Transverse colon (tissue), 4 donors: ENCODE measurements at places on chromosomes 1 and 21. TPM values are rescaled to one million over a fixed set of nuclear protein-coding genes. Genes with fewer than 3 reads are reported as not detected.
A peak's percentile ranks its signal among the peaks of the same experiment; 100 is the strongest.

- H3K27me3 ChIP-seq: no peaks in the 10 kb centered on the region
- H3K4me3 ChIP-seq: no peak overlapping the region
- H3K4me1 ChIP-seq: peaks cover 32% of the 10 kb centered on the region
- peak; percentile 20 for DNase-seq
- H3K36me3 ChIP-seq: no peaks in the 10 kb centered on the region
Observed at GRCh38 chr1:183593356-183593755, 3.1 kb upstream of the NCF2 start.

DNA sequence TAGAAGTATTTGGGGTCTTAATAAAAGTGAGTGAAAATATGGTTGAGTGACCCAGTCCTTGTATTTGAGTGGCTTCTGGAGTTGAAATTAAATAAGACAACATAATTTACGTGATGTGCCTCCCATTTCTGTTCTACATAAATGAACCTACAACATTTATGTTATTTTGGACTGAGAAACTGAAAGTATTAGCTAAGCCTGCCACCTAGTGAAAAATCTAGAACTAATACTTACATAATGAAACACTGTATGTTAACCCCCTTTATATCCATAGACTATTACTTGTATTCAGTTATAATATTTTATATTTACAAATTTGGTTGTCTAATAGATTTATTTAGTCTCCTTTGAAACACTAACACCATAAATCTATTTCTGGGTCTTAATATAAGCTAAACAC lies 298.9 kb downstream of the KCNT2 start:
- no peaks in the 10 kb centered on the region for H3K4me1 ChIP-seq
- no peak overlapping the region for H3K4me3 ChIP-seq
- no peaks in the 10 kb centered on the region for H3K27me3 ChIP-seq

DNA sequence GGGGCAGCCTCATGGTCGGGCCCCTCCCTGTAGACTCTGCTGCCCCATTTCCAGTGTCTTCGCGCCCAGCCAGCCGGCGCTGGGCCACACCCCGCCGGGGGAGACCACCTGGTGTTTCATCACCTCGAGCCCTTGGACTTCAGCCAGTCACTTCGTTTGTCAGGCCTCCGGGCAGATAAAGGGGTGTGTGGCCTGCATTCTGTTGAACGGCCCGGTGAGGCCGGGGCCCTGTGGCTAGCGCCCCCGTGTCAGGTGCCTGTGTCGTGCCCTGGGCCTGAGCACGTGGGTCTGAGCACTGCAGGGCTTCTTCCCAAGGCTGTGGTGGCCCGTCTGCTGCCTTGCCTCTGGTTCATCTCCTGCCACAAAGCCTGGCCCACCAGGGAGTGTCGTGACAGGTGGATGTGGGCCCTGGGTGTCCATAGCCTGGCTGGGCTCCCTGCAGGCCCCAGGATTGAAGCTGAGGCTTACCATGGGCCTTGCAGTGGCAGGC lies 65.2 kb upstream of the DIP2A start:
- H3K36me3 ChIP-seq: no peaks in the 10 kb centered on the region
- no peak overlapping the region for H3K27ac ChIP-seq
- no peaks in the 10 kb centered on the region for H3K4me1 ChIP-seq

DNA sequence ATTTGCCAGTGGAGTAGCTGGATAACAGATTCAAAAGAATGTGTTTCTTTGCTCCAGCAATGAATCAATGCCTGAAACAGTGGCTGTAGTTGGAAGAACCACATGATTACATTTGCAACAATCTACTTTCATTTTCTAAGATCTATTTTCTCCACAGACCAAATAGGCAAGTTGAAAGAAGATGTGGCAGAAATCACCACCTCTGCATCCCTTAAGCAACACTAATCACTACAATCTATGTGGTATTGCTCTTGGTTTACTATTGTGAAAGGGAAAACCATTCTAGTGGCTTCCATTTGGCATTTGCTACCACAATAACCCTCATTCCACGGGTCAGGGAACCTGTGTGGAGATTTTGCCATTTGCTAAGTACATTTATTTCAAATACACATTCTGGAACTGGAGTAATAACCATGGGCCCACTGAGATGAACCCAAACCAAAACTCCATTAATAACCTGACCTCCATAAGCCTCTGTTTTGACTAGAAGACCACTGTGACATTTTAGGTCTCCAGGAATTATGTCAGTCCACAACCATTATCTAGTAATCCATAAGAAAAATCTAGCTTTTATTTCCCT lies 66.3 kb downstream of the C1orf185 start:
- H3K27me3 ChIP-seq: no peaks in the 10 kb centered on the region
- H3K27ac ChIP-seq: no peak overlapping the region
- no peaks in the 10 kb centered on the region for H3K36me3 ChIP-seq
- no peaks in the 10 kb centered on the region for H3K4me1 ChIP-seq
- DNase-seq: no peak

- no peaks in the 10 kb centered on the region for H3K4me1 ChIP-seq
- no peaks in the 10 kb centered on the region for H3K36me3 ChIP-seq
Observed at GRCh38 chr1:107454791-107455190, 314.0 kb downstream of the NTNG1 start.

GRCh38 chr1:51969038-51969705 lies 21.3 kb downstream of the RAB3B start:
- no peaks in the 10 kb centered on the region for H3K4me1 ChIP-seq
- H3K4me3 ChIP-seq: no peak overlapping the region
- DNase-seq: no peak

DNA sequence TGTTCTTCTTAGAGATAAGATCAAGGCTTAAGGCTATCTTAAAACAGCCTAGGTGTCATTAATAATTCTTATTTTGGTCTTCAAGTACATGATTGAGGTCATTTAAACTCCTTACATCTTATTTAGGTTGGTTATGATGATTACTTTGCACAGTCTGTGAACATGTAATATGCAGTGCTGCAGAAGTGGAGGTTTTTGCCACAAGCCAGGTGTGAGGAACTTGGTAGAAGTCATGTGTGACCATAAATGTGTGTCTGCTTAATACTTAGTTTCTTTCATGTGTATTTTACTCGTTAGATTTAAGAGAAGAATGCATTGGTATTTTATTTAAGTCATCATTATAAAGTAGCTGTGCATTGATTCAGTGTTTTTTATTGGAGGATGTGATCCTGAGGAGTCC lies 10.1 kb downstream of the ATG4C start:
- DNase-seq: no peak
- no peaks in the 10 kb centered on the region for H3K27me3 ChIP-seq
- H3K4me1 ChIP-seq: no peaks in the 10 kb centered on the region
- no peak overlapping the region for H3K27ac ChIP-seq

DNA sequence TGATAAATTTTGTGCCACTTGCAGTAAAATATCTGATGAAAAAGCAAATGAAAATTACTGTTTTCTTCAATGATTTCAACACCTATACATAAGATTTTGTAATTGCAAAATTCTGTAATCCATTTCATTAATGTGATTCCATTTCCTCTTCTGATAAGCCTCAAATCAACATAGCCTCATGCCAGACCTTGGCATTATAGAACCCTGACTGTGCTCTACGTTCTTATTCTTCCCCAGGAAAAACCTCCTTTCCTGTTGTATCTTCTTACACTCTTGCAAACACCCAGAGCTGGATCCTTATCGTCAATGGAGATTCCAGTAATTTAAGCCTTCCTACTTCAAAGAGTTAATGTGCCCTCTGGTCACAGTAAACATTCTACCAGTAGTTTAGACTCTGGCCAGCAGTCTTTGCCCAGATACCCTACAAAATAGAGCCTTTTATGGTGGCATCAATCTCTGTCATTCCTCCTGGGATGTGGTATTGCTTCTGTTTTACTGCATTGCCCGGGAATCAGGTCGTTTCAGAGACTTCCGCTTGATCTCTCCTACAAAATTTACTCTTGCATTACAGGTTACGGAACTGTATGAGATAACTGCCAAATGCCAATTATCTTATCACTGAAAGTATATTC lies 48.5 kb upstream of the CHRM3 start:
- peak overlapping the region; percentile 13 for H3K27ac ChIP-seq
- no peaks in the 10 kb centered on the region for H3K4me1 ChIP-seq
- H3K36me3 ChIP-seq: no peaks in the 10 kb centered on the region
- DNase-seq: peak; percentile 40
- no peaks in the 10 kb centered on the region for H3K27me3 ChIP-seq
- H3K4me3 ChIP-seq: no peak overlapping the region

GRCh38 chr1:219401724-219402625 lies 210.9 kb downstream of the ZC3H11B start:
- DNase-seq: no peak
- H3K4me3 ChIP-seq: no peak overlapping the region
- no peaks in the 10 kb centered on the region for H3K27me3 ChIP-seq
- H3K27ac ChIP-seq: no peak overlapping the region

GRCh38 chr1:200714504-200715187 lies 24.0 kb upstream of the CAMSAP2 start:
- no peak overlapping the region for H3K4me3 ChIP-seq
- no peaks in the 10 kb centered on the region for H3K4me1 ChIP-seq
- no peak for DNase-seq
- no peak overlapping the region for H3K27ac ChIP-seq
- H3K36me3 ChIP-seq: no peaks in the 10 kb centered on the region
- no peaks in the 10 kb centered on the region for H3K27me3 ChIP-seq

- H3K27me3 ChIP-seq: no peaks in the 10 kb centered on the region
- peaks cover 16% of the 10 kb centered on the region for H3K4me1 ChIP-seq
- no peaks in the 10 kb centered on the region for H3K36me3 ChIP-seq
- DNase-seq: no peak
- no peak overlapping the region for H3K4me3 ChIP-seq
Observed at GRCh38 chr1:77841574-77841973, 46.9 kb upstream of the NEXN start.

GRCh38 chr21:30057108-30057507 lies 109.5 kb downstream of the CLDN17 start:
- no peaks in the 10 kb centered on the region for H3K36me3 ChIP-seq
- no peak for DNase-seq
- no peaks in the 10 kb centered on the region for H3K4me1 ChIP-seq
- no peak overlapping the region for H3K4me3 ChIP-seq
- no peak overlapping the region for H3K27ac ChIP-seq
- no peaks in the 10 kb centered on the region for H3K27me3 ChIP-seq

DNA sequence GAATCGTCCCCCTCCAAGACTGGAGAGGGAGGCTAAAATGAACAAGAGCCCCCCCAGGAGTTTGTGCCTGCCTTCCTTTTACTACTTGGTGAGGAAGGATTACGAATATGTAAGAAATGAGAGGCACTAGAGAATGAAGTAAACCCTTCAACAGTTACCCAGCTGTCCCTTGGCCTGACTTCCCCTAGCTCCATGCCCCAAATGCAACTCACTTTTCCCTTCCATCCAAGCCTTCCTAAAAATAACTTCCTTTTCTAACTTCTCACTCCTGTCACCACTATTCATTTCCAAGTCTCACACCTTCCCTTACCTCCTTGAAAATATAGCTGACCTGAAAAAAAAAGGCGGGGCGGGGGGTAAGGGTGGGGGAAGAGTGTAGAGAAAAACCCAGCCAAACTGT lies 96.6 kb upstream of the HNRNPU start:
- no peak overlapping the region for H3K4me3 ChIP-seq
- H3K4me1 ChIP-seq: peaks cover 20% of the 10 kb centered on the region
- DNase-seq: no peak
- H3K27ac ChIP-seq: no peak overlapping the region
- no peaks in the 10 kb centered on the region for H3K36me3 ChIP-seq

GRCh38 chr1:207902566-207902965 lies 8.4 kb downstream of the CD34 start:
- no peak overlapping the region for H3K27ac ChIP-seq
- H3K27me3 ChIP-seq: no peaks in the 10 kb centered on the region
- H3K4me1 ChIP-seq: peaks cover 6% of the 10 kb centered on the region
- DNase-seq: no peak

- H3K27me3 ChIP-seq: no peaks in the 10 kb centered on the region
- peak; percentile 76 for DNase-seq
- no peak overlapping the region for H3K4me3 ChIP-seq
- no peak overlapping the region for H3K27ac ChIP-seq
Observed at GRCh38 chr1:33298623-33299277, 22.1 kb downstream of the A3GALT2 start.

DNA sequence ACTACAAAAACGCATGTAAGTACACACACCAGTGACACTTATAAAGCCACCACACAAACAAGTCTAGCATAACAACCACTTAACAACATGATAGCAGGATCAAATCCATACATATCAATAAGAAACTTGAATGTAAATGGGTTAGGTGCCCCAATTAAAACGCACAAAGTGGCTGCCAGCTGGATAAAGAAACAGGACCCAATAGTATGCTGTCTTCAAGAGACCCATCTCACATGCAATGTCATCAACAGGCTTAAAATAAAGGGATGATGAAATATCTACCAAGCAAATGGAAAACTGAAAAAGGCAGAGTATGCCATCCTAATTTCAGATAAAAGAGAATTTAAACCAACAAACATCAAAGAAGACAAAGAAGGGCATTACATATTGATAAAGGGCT lies 109.6 kb downstream of the SLC5A9 start:
- no peaks in the 10 kb centered on the region for H3K27me3 ChIP-seq
- no peak overlapping the region for H3K27ac ChIP-seq
- no peak overlapping the region for H3K4me3 ChIP-seq
- H3K4me1 ChIP-seq: no peaks in the 10 kb centered on the region

- H3K4me3 ChIP-seq: no peak overlapping the region
- no peak for DNase-seq
- H3K4me1 ChIP-seq: no peaks in the 10 kb centered on the region
- H3K27me3 ChIP-seq: no peaks in the 10 kb centered on the region
- no peak overlapping the region for H3K27ac ChIP-seq
Observed at GRCh38 chr1:197967066-197967465, 49.9 kb downstream of the LHX9 start.

- peaks cover 27% of the 10 kb centered on the region for H3K4me1 ChIP-seq
- H3K36me3 ChIP-seq: no peaks in the 10 kb centered on the region
- peak overlapping the region; percentile 42 for H3K27ac ChIP-seq
- DNase-seq: no peak
Observed at GRCh38 chr1:154729031-154729442, 121.1 kb upstream of the ADAR start.

The OR6K3 gene
- not detected for total RNA-seq

The PLEKHN1 gene
- 1.4 TPM for total RNA-seq

The CFAP141 gene
- total RNA-seq: not detected

The VASH2 gene
- 1.7 TPM for total RNA-seq

The C1orf87 gene
- total RNA-seq: not detected

The CAPN9 gene
- total RNA-seq: 30.2 TPM

The TSPAN1 gene
- 1,263 TPM for total RNA-seq

The KCNH1 gene
- total RNA-seq: 2.2 TPM

The FMO1 gene
- not detected for total RNA-seq

The PTGFRN gene
- total RNA-seq: 39.6 TPM

The CD1D gene
- total RNA-seq: 5.9 TPM

The PALMD gene
- total RNA-seq: 3.0 TPM

The CFHR3 gene
- 0.55 TPM for total RNA-seq

The LIPI gene
- total RNA-seq: not detected
